ENCODE measurements at places on chromosomes 7 and 10.

- no peak for DNase-seq
Observed at GRCh38 chr7:128067983-128068382, 36.7 kb upstream of the LRRC4 start.

DNA sequence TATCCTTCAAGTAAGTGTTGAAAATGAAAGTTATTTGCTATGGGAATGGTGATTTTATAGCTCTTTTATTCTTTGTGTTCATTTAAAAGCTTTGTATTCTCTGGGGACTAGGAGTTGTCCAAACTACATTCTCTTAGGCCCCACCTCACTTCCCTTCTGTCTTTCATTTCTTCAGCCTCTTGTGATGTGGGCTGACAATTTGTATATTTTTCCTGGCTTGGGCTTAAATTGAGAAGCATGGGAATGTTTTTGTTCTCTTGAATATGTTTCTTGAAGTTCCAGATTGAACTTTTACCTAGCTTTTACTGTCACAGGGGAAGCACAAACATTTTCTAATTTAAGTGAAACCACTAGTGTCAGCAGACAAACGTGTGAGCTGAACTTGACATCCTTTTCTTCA is 27.9 kb downstream of the BBS9 start:
- DNase-seq = no peak

- no peak for DNase-seq
Observed at GRCh38 chr7:134820778-134821177, 41.3 kb downstream of the CALD1 start.

DNA sequence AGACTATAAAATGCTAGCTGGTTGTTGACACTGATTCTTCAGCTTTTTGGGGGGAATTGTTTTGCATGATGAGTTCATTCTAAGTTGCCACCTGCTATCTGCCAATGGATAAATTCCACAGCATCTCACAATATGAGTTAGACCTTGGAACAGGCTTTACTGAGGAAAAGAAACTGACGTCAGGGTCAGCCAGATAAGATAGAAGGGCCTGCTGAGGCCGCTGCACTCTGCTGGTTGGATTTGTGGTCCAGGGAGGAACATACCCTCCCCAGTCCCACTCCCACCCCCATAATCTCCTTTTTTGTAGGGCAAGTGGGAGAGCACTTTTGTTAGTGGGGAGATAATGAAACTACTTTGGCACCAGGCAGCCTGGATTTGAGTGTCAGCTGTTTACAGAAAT is 110.6 kb upstream of the PRR15 start:
- DNase-seq = no peak

DNA sequence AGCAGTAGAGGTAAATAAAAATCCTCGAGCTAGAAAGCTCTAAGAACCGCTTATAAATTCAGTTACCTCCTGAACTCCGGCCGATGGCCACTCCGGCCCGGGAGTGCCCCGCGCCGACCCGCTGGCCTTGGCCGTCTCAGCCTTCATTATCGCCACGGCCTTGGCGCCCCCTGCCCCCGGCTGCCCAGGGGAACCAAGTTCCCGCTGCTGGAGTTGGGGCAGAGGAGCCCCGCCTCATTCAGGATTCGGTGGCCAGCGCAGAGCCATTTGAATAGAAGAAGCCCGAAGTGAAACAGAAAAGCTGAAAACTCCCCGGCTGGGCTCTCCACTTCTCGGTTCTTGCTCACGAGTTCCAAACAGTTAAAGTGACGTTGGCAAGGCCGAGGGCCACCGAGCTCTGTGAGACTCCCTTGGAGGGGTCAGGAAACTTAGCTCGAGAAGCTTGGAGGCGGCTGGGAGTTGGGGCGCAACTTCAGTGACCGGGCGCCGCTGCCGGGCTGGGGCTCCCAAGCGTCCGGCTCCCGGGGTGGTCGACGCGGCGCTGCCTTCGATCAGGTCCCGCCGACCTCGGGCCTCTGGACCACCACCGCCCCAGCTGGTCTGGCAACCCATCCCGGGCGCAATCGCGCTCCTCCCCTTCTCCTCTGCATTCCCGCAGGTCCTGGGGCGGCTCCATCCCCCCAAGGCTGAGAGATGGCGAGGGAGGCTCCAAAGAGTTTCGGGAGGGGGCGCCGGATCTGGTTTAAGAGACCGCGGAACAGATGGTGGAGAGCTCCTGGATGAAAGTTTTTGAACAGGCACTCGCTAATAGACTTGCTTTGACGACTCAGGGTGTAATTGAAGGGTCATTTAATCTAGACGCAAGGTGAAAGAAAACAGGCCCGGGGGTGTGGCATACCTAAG is 5.8 kb upstream of the FEZF1 start:
- DNase-seq = no peak

GRCh38 chr7:151179946-151180345 is 7.1 kb downstream of the ASB10 start:
- no peak for DNase-seq

- no peak for DNase-seq
Observed at GRCh38 chr7:64639267-64640001, 26.5 kb upstream of the ZNF107 start.

DNA sequence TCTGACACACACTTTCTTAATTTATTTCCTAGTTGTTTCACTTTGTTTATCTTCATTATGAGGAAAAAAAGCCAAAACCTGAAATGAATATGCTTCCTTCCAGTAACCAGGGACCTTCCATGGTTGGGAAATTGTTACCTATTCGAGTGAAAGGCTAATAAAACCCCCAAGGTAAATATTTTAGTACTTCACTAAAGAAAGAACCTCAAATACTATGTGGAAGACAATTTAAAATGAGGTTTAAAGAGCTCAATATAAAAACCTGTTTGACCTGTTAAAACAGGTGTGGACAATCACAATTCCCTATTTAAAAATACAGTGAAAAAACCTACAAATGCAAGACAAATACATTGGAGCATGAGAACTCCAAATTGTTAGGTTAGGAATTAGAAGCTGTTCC is 192.6 kb downstream of the CFTR start:
- DNase-seq = no peak

- DNase-seq = no peak
Observed at GRCh38 chr10:4533621-4534020, 292.4 kb upstream of the AKR1E2 start.

DNA sequence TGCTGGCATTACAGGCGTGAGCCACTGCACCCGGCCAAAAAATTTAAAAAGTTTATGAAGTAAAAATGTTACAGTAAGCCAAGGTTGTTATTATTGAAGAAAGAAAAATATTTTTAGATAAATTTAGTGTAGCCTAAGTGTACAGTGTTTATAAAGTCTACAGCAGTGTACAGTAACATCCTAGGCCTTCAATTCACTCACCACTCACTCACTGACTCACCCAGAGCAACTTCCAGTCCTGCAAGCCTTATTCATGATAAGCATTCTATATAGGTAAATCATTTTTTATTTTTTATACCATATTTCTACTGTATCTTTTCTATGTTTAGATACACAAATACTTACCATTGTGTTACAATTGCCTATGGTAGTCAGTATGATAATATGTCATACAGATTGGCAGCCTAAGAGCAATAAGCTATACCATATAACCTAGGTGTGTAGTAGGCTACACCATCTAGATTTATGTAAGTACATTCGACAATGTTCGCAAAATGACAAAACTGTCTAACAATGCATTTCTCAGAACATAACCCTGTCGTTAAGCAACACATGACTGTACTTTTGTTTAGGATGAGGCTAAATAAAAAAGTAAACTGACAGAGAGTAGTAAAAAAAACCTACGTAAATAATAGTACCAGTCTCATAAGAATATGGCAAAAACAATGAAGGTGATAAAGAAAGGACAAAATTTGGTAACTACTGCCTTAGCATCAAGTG is 77.8 kb upstream of the FAM133B start:
- no peak for DNase-seq

DNA sequence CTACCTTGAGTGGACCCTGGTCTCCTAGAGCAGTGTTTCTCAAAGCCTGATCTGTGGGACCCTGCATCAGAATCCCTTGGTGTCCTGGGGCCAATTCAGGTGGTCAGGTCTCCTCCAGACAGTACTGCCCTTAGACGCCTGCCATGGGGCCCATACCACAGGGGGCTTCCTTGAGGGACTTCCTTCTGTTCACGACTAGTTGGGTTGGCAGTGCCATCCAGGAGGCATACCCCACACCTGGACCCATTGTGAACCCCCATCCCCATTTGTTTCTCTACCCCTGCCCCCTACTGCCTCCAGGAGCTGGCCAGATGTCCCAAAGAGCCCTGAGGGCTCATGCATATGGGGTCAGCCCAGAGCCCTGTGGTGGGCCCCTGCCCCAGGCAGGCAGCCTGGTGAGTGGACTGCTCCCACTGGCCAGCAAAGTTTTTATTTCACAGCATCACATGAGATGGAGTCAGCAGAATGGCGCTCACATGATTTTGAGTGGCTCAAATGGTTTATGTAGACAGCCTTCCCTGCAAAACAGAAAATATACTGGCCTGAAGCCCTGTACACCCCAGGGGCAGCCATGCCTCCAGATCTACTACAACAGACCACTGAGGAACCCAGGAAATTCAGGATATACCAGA is 259.9 kb upstream of the ZMIZ1 start:
- no peak for DNase-seq

- no peak for DNase-seq
Observed at GRCh38 chr7:100489824-100490223, 6.1 kb downstream of the NYAP1 start.

Measured in HCT116 (cell line).